ENCODE measurements at places on chromosomes 5 and 9.

DNA sequence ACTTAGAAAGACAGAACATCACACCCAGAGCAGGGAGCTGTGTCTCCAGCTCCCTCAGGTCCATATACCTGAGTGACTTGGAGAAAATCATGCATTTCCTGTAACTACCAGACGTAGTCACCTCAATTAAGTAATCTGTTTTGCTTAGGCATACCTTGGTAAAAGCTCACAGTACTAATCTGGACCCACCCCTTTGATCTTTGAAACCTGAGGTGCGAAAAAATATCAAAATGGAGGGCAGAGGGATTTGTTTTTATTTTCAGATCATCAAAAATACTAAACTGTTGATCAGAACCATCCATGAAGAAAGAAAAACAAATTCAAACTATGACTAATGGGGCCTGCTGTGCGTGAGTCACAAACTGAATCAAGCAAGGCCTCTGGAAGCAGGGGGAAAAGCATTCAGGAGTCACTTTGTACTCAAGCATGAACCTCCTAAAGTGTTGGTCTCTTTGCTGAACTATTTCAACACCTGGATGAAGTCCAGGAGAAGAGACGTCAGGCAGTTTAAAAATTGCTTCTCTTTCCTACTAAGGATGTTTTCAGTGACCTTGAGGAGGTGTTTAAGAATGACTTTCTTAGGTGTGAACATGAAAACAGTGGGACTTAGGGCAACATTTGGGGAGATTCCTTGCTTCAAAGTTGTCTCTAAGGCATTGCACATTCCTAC, 76.3 kb downstream of the MUSK start:
- DNase-seq: no peak

DNA sequence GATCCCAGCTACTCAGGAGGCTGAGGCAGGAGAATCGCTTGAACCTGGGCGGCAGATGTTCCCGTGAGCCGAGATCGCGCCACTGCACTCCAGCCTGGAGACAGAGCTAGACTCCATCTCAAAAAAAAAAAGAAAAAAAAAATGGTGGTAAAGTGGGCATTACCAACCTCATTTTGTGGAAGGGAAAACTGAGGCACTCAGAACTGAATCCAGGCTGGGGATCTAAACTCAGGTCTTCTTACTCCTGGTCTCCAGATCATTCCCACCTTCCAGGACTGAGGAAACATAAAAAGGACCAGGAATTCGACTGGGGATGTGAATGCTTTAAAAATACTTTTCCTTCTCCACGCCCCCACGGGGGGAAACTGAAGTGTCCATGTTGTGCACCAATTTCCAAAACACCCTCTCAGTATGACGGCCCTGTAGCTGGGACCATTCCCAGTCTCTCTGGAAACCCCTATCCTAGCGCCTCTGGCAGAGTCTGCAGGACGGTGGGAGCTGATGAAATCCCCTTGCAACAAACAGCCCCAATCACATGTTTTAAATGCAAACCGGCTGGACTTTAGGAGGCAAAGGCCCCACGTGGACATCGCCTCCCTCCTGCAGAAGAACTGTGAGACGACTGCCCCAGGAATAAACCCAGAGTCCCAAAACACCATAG, 8.9 kb upstream of the AKNA start:
- no peak for DNase-seq

DNA sequence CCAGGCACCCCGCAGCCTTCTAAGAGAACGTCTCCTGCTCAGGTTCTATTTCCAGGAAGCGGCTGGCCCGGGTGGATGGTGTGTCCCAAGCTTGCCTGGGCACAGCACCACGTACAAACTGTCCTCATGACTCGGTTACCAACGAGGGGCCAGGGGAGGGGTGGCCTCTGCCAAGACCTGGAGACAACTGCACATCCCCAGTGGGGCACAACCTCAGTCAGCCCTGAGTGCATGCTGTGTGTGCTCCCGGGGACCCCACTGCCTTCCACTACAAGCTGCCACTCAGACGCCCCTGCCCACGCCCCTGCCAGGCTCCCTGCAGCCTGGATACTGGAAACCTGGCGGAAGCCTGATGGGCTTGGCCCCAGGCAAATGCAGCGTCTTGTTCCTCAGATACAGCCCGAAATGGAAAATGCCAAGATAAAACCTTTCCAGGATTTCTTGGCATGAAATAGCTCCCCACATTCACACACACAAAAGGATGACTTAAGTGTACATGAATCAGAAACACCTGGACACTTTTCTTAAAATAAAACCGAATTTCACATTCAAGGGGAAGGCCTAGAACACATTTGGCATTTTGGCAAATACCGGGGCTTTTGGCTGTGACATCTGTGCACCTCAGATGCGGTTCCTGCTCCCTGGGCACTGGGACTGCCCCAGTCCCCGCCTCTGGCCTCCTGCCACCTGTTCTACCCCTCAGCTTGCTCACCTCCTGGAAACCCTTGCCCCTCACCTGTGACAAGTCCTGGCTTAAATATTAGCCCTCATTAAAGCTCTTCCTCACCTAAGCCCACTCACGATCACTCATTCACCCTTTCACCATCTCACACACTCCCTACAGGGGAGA, 62.5 kb downstream of the COL23A1 start:
- DNase-seq: no peak

DNA sequence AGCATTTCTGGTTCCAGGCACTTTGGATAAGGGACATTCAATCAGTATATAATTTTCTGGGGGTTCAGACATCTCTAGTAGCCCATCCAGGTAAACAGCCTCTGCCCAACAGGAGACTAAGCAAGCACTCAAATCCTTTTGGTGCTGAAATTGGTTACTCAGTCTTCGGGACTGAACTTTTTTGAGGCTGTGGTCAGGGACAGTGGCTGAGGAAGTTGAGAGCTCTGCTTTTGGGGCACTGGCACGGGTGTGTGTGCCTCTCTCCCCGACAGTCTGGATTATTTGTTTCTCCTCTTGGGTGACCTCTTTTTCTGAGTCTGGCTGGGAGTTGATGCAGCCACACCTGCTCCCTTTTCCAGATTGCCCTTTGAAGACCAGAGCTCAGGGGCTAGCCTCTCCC, 47.6 kb downstream of the ACER2 start:
- no peak for DNase-seq

- DNase-seq: no peak
Measured at GRCh38 chr5:102542057-102542456, 43.3 kb upstream of the SLCO6A1 start.

DNA sequence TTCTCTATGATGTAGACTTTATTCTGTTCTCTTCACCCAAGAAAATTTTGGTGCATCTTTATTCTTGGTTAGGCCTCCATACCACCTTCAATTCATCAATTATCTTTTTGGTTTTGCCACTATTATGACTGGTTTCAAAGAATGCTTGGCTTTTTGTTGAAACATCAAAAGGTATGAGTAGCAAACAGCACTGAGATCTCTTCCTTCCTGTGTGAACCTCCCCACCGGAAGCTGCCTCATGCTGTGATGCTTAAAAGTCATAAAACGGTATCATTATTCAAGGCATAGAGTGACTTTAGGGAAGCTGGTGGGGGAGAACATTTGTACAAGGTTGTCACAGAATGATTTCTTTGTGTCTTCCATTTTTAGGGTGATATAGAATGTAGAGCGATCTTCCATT, 70.6 kb downstream of the IQGAP2 start:
- DNase-seq: peak; percentile 83

DNA sequence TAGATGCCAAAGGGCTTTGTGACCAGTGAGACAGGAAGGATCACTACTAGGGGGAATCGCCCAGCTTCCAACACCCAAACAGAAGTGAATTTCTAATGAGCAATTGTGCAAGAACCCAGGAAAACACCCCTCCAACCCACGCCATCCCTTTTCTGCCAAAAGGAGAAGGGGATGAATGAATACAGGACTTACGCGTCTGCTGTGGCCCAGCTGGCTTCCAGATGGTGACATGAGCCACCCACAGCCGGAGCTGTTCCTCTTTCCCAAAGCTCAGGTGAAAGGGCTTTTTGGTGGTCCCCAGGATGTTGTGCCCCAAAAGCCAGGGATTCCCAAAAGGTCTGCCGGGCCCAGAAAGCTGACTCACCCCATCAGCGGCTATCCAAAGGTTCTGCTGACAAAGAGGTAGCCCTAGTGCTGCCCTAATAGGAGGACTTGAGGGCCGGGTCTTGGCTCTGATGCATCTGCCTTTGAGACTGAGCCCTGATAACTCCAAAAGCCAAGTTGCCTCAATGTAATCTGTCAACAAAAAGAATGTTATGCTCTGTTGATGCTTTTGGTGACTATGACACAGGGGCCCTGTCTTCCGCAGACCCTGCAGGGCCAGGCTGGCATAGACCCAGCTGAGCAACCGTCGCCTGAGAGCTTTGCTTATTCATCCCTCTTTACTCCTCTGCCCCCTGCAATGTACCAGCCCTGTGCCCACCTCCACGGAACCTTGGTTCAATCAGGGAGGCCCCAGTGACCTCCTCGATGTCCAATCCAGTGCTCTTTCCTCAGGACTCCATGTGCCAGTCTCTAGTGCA, 14.5 kb downstream of the GSN start:
- no peak for DNase-seq

- DNase-seq: no peak
Measured at GRCh38 chr5:122805481-122805880, 30.6 kb downstream of the SNX2 start.

GRCh38 chr5:36311956-36312355, 10.3 kb upstream of the RANBP3L start:
- DNase-seq: no peak

GRCh38 chr9:71441266-71441665, 319.8 kb upstream of the TRPM3 start:
- DNase-seq: no peak

- DNase-seq: no peak
Measured at GRCh38 chr9:15433661-15434060, 11.0 kb downstream of the SNAPC3 start.

DNA sequence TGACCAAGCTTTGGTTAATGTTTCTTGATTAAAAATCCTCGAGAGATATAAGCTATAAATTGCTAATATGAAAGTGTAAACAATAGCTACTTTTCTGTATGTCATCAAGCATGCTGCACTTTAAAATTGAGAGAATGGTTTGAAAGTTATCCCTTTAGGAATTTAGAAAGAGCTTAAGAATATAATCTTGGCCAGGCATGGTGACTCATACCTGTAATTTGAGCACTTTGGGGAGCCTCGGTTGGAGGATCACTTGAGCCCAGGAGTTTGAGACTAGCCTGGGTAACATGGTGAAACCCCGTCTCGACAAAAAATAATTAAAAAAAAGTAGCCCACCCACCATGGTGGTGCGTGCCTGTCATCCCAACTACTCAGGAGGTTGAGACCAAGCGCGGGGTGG, 12.2 kb upstream of the MROH2B start:
- DNase-seq: no peak

DNA sequence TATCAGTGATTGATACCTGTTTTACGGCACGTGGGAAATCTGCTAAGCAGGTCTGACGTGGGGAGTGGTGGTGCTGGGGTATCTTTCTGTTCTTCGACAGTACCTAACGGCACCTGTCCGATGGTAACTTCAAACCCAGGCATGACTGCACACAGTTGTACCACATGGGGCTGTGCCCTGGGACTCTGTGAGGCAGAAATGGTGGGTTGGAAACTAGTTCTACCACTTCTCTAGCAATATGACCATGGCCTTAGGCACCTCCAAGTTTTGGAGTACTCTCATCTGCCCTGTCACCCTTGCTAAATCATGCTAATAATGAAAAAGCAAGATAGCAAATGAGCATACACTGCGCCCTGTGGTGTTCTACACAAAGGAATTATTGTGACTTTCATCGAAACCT, 30.9 kb downstream of the EPB41L4B start:
- no peak for DNase-seq

DNA sequence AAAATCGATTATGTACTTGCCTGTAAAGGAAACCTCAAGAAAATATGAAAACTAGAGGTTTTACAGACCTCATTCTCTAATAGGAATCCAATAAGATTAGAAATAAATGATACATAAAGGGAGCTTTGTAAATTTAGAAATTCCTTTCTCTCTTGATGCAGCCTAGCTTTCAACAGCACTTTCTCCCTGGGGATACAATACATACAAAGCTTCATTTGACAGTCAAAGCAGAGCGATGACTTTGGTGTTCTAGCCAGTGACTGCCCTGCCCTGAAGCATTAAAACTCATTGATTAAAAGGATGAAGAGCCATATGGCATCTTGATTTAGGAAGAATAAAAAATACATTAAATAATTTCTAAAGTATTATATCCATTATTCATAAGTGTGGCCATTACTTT, 46.3 kb upstream of the GLIS3 start:
- no peak for DNase-seq

- DNase-seq: no peak
Measured at GRCh38 chr9:105038051-105038450, 110.1 kb upstream of the ABCA1 start.

GRCh38 chr5:96834016-96834415, 26.3 kb upstream of the ERAP1 start:
- DNase-seq: no peak

- no peak for DNase-seq
Measured at GRCh38 chr5:124504081-124504916, 242.1 kb downstream of the ZNF608 start.

DNA sequence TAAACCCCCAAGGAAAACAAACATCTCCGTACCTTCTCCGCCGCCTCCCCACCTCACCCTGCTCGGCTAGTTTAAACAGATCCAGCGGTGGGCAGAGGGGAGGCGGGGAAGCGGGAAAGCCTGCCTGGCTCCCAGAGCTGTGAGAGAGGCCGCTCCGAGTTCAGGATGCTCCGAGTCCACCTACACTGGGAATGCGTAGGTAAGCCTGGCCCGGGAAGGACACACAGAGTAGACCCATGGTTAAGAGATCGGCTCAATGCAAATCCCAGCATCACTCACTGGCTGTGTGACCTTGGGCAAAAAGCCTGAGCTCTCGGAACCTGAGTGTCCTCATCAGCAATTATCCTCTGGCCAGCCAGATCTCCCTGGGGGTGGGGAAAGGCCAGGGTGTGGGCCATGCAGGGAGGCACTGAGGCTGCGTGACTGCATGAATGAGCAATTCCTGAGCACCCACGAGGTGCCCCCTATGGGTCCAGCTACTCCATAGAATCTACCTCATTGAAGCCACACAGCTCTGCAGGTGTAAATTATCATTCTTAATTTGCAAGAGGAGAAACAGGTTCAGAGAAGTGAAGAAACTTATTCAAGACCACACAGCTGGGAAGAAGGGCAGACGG, 30.5 kb upstream of the LMX1B start:
- no peak for DNase-seq

DNA sequence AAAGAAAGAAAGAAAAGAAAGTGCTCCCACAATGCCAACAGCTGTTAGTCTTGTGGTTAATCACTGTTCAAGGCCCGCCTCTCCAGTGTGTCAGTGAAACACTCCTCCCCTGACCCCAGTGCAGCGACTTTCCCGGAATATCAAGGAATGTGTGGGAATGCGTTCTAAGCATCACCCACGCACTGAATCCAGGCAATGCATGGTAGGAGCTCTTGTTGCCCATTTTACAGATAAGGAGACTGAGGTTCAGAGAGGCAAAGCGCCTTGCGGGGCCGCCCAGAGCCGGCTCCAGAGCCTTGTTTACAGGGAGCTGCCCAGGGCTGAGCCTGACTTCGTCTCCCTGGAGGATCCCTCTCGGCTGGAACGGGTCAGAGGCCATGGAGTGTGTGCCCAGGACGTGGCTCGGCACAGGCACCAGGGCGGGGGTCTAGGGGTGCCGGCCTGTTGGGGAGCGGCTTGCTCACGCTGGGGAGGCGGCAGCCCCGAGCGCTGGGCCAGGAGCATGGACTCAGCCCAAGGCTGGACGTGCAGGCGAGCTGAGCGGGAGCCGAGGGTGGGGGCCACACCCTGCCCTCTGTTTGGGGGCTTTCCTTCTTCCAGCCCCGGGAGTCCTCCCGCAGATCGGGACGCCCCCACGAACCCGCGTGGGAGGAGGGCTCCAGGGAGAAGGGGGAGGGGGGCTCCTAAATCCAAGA, 823 bp downstream of the ST6GALNAC6 start:
- no peak for DNase-seq

GRCh38 chr5:164335837-164336236, 830.4 kb downstream of the MAT2B start:
- no peak for DNase-seq
